Karpas-422 (cell line): ENCODE measurements at places on chromosomes 7 and 10. TPM values are rescaled to one million over a fixed set of nuclear protein-coding genes. Genes with fewer than 3 reads are reported as not detected.

The RPP38 gene
- total RNA-seq: 18.0 and 24.3 TPM in 2 replicates

The ARMC3 gene
- not detected in 2 replicates for total RNA-seq

The CCZ1B gene
- total RNA-seq: 76.5 and 87.2 TPM in 2 replicates

The MDFIC gene
- not detected in 2 replicates for total RNA-seq

The YAE1 gene
- total RNA-seq: 20.9 and 25.1 TPM in 2 replicates

The HTR5A gene
- not detected in 2 replicates for total RNA-seq

The PAPSS2 gene
- total RNA-seq: not detected in 2 replicates

The ADCY1 gene
- total RNA-seq: not detected in 2 replicates

The NME8 gene
- total RNA-seq: not detected in 2 replicates

The TCAF1 gene
- total RNA-seq: 0.11 and 1.0 TPM in 2 replicates

The C7orf33 gene
- total RNA-seq: not detected in 2 replicates

The GHRHR gene
- total RNA-seq: not detected in 2 replicates

The MRLN gene
- total RNA-seq: 0.25 TPM in 1 of 2 replicates, not detected in the other

The ERVW-1 gene
- total RNA-seq: not detected in 2 replicates

The ACSM6 gene
- not detected in 2 replicates for total RNA-seq

The GIMAP2 gene
- 1.0 and 1.3 TPM in 2 replicates for total RNA-seq

The PAPOLB gene
- total RNA-seq: not detected in 2 replicates

The GPNMB gene
- 6.3 and 11.8 TPM in 2 replicates for total RNA-seq

The C10orf53 gene
- total RNA-seq: not detected in 2 replicates

The LRRD1 gene
- not detected in 2 replicates for total RNA-seq

The NODAL gene
- total RNA-seq: not detected in 2 replicates

The TSPAN12 gene
- total RNA-seq: not detected in 2 replicates

The CCDC3 gene
- 1.4 and 2.9 TPM in 2 replicates for total RNA-seq

The PALD1 gene
- 54.7 and 106 TPM in 2 replicates for total RNA-seq

The NIPSNAP2 gene
- total RNA-seq: 25.9 and 48.6 TPM in 2 replicates

The MACROH2A2 gene
- not detected in 2 replicates for total RNA-seq

The SKIDA1 gene
- total RNA-seq: 0.22 and 1.5 TPM in 2 replicates

The MUC3A gene
- total RNA-seq: not detected in 2 replicates

The NXPH1 gene
- total RNA-seq: not detected in 2 replicates

The CREB5 gene
- 7.8 and 52.1 TPM in 2 replicates for total RNA-seq

The CDHR1 gene
- total RNA-seq: not detected in 2 replicates

The ABCA13 gene
- not detected in 2 replicates for total RNA-seq

The GDF2 gene
- total RNA-seq: not detected in 2 replicates

The PTPRN2 gene
- total RNA-seq: 0.87 and 1.7 TPM in 2 replicates

The PHYHIPL gene
- not detected in 2 replicates for total RNA-seq

The OR2A7 gene
- not detected in 2 replicates for total RNA-seq

The OPTN gene
- total RNA-seq: 0.40 and 0.56 TPM in 2 replicates

The PDLIM1 gene
- 0.22 and 0.54 TPM in 2 replicates for total RNA-seq

The LOXL4 gene
- not detected in 2 replicates for total RNA-seq

The MAT1A gene
- total RNA-seq: not detected in 2 replicates
